Aorta (tissue), 5 donors: ENCODE measurements at places on chromosomes 7 and 10. TPM values are rescaled to one million over a fixed set of nuclear protein-coding genes. Genes with fewer than 3 reads are reported as not detected.

DNA sequence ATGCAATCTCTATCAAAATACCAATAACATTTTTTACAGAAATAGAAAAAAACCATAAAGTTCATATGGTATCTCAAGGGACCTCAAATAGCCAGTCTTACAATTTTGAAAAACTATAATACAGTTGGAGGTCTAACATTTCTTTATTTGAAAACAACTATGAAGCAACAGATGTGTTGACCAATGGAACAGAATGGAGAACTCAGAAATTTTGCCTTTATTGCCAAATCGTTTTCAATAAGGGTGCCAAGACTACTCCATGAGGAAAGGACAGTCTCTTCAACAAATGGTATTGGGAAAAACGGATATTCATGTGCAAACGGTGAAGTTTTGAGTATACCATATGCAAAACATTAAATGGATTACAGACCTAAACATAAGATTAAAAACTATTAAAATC is 470.8 kb upstream of the DPP6 start:
- DNase-seq, result no peak
- H3K27ac ChIP-seq, result no peak overlapping the region
- no peaks in the 10 kb centered on the region for H3K4me1 ChIP-seq

GRCh38 chr10:104374591-104374990 is 21.0 kb downstream of the CFAP58 start:
- H3K27me3 ChIP-seq, result no peaks in the 10 kb centered on the region
- no peak overlapping the region for H3K4me3 ChIP-seq
- no peak overlapping the region for H3K27ac ChIP-seq
- H3K4me1 ChIP-seq, result no peaks in the 10 kb centered on the region
- H3K36me3 ChIP-seq, result no peaks in the 10 kb centered on the region

Gene IFIT1B
- 0.87 TPM for total RNA-seq

- H3K27me3 ChIP-seq, result no peaks in the 10 kb centered on the region
- no peak overlapping the region for H3K27ac ChIP-seq
- no peaks in the 10 kb centered on the region for H3K4me1 ChIP-seq
- H3K36me3 ChIP-seq, result no peaks in the 10 kb centered on the region
These were observed 26.7 kb upstream of the CD36 start for GRCh38 chr7:80611779-80612178.

Gene ZNF25
- total RNA-seq, result 23.0 TPM
